Esophagus squamous epithelium (tissue), 5 donors: ENCODE measurements at places on chromosomes 4 and X.

DNA sequence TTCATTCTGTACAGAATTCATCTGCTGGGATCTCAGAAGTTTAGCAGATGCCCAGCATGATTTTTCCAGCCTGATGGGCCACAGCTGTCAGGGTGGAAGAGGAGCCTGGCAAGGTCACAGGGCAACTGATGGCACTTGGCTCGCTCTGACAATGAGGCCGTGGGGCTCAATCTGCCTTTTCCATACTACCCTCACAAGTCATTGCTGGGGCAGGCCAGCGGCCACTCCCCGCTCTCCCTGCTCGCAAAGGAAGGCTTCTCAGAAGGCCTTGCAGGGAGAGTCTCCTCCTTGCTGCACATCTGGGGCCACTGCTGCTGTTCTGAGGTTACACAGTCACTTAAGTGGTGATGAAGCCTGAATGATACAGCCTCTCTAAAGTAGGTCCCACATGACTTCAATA is 349.1 kb downstream of the NR3C2 start:
- DNase-seq: no peak

DNA sequence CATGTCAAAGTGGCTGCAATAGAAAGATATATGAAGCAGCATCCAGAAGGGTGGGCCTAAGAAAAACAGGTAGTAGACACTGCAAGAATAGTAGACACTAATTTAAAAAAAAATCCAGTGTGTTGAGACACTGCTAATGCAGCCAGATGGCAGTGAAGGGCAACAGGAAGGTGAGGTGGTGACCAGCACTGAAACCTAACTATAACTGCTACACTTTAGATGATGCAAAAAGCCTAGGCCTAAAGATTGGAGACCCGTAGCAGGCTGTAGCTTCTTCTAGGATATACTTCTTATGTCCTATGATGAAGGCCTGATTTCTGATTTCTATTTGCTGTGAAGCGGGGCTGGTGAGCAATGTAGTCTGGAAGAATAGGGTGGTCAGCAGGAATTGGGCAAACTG is 38.7 kb upstream of the SH3KBP1 start:
- no peak for DNase-seq

GRCh38 chr4:1792832-1793495 is at the start of gene FGFR3:
Gene FGFR3 (plus strand): TSS chr4:1793293. CDS start chr4:1793935, 642 bp downstream.
- no peak for DNase-seq

- DNase-seq: no peak
These were observed 224.9 kb upstream of the FAT1 start for GRCh38 chr4:186948361-186949242.

DNA sequence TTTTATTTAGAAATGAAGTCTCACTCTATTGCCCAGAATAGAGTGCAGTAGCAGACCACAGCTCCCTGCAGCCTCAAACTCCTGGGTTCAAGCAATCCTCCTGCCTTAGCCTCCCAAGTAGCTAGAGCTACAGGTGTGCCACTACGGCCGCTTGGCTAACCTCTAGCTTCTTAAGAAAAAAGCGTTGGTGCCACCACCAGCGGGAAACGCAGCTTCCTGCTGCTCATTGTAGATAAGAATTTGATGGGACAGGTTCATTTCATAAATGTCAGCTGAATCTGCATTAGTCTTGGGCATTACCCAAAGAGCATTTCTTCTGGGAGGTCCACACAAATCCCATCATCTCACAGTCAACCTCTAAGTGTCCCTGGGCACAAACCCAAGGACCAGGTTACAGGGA is 33.2 kb upstream of the NAP1L5 start:
- no peak for DNase-seq

DNA sequence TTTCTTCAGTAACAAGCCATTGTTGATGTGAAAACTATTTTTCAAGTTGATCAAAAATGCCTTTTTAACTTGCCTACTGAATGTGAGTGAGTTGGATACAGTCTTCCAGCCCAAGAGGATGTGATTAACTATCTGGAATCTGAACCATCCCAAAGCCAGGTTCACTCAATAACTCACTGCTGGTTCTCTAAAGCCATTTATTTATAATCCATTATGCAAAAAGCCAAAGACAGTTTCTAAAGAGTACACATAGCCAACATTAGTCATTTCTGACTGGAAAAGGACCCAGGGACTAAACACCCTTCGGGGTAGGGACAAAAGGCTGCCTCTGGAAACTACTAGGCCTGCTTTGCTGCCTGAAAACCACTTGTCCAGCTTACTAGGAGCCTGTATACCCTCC is 109.6 kb downstream of the SHROOM4 start:
- no peak for DNase-seq

GRCh38 chr4:46793036-46793435 is 116.0 kb downstream of the COX7B2 start:
- DNase-seq: no peak
